Spleen (tissue), 13 donors: ENCODE measurements at places on chromosomes 5 and 9. TPM values are rescaled to one million over a fixed set of nuclear protein-coding genes. Genes with fewer than 3 reads are reported as not detected.

- H3K27me3 ChIP-seq, result no peaks in the 10 kb centered on the region
- H3K36me3 ChIP-seq, result no peaks in the 10 kb centered on the region
- H3K27ac ChIP-seq, result peak overlapping the region; percentile 22
- DNase-seq, result no peak
- H3K4me1 ChIP-seq, result peaks cover 3% of the 10 kb centered on the region
These were observed 35.6 kb downstream of the MEF2C start for GRCh38 chr5:88847420-88847819.

- no peak for DNase-seq
- H3K4me3 ChIP-seq, result no peak overlapping the region
- H3K4me1 ChIP-seq, result no peaks in the 10 kb centered on the region
- no peak overlapping the region for H3K27ac ChIP-seq
These were observed 102.1 kb downstream of the COL23A1 start for GRCh38 chr5:178487911-178488600.

DNA sequence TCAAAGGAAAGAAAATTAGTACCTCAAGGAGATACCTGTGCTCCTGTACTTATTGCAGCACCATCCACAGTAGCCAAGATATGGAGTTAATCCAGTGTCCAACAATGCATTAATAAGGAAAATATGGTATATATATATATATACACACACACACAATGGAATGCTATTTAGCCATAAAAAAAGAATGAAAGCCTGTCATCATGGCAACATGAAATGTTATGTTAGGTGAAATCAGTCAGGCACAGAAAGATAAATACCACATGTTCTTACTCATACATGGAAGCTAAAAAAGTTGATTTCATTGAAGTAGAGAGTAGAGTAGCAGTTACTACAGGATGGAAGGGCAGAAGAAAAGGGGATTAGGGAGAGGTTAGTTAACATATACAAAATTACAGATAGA lies 601.5 kb downstream of the ANXA1 start:
- no peaks in the 10 kb centered on the region for H3K4me1 ChIP-seq
- no peaks in the 10 kb centered on the region for H3K36me3 ChIP-seq

DNA sequence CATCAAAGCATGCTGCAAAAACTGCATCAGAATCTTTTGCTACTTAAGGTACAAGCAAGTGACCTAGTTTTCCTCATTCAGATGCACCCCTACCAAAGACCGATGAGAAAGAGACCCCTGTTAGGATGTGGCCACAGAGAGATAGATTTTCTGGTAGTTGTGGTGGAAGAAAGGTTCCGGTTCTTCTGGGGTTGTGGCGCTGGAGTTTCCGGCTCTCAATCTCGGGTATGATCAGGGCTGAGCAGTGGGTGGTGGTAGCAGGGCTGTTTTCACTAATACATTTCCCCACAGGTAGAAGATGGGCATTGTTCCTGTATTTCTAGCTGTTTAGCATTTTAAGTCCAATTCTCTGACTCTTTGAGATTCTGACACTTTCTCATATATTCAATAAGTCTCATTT lies 58.4 kb downstream of the PCSK1 start:
- H3K4me3 ChIP-seq, result no peak overlapping the region
- H3K4me1 ChIP-seq, result no peaks in the 10 kb centered on the region
- H3K27me3 ChIP-seq, result no peaks in the 10 kb centered on the region
- no peak overlapping the region for H3K27ac ChIP-seq

GRCh38 chr5:124860291-124860655 lies 113.8 kb upstream of the ZNF608 start:
- peaks cover 15% of the 10 kb centered on the region for H3K4me1 ChIP-seq
- H3K27ac ChIP-seq, result no peak overlapping the region
- no peaks in the 10 kb centered on the region for H3K27me3 ChIP-seq

GRCh38 chr5:67085616-67086015 lies 111.0 kb downstream of the CD180 start:
- no peak for DNase-seq
- no peak overlapping the region for H3K4me3 ChIP-seq
- H3K4me1 ChIP-seq, result no peaks in the 10 kb centered on the region
- peaks cover 3% of the 10 kb centered on the region for H3K36me3 ChIP-seq
- H3K27me3 ChIP-seq, result no peaks in the 10 kb centered on the region

Gene PWWP2A
- total RNA-seq, result 25.1 TPM
